Renal cortex interstitium (tissue), 15 donors: ENCODE measurements at places on chromosomes 12 and 14.

GRCh38 chr14:64891839-64892375 is 12.2 kb upstream of the SPTB start:
- no peak for DNase-seq

GRCh38 chr14:73661872-73662271 is 17.1 kb downstream of the DNAL1 start:
- no peak for DNase-seq

DNA sequence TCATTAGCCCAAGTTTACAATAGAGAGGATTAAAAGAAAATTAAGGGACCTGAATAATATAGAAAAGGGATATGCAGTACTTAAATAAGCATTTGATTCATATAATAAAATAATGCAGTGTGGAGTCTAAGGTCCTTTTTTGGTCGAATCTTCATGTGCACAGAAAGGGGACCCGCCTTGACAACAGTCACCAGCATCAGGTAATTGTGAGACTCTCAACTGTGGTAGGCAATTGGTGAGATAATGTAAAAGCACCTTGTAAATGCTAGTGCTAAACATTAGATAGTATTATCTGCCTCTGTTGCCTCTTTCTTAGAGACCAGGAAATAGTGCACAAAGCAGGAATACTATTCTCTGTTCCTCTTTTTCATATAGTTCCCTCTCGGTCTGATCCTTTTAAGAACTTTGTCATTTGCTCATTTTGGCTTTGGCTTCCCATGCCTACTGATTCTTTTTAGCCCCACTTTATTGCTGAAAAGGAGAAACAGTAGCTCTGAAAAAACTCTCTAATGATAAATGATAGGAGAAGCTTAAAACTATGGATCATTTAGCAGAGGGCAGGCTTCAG is 17.5 kb downstream of the CHPT1 start:
- DNase-seq, result no peak

GRCh38 chr12:69415471-69416275 is 54.5 kb upstream of the FRS2 start:
- DNase-seq, result peak; percentile 56

- no peak for DNase-seq
Observed at GRCh38 chr14:104925214-104925854, 655 bp downstream of the PLD4 start.

GRCh38 chr12:78931466-78931990 is 67.0 kb downstream of the SYT1 start:
- DNase-seq, result no peak
